ENCODE measurements at places on chromosomes 16 and 17. TPM values are rescaled to one million over a fixed set of nuclear protein-coding genes. Genes with fewer than 3 reads are reported as not detected.

- DNase-seq = no peak
Observed at GRCh38 chr17:45315648-45316433, 979 bp downstream of the MAP3K14 start.

GRCh38 chr16:84928679-84929420, 82.5 kb downstream of the ZDHHC7 start:
- DNase-seq = no peak

GRCh38 chr17:75634754-75635609, 1.7 kb downstream of the SMIM5 start:
- DNase-seq = no peak

CSF3 gene
- total RNA-seq = under 0.01 TPM

HSPB9 gene
- not detected for total RNA-seq

WNK4 gene
- under 0.01 TPM for total RNA-seq

- DNase-seq = no peak
Observed at GRCh38 chr17:43713494-43714162, 45.0 kb downstream of the SOST start.

DNA sequence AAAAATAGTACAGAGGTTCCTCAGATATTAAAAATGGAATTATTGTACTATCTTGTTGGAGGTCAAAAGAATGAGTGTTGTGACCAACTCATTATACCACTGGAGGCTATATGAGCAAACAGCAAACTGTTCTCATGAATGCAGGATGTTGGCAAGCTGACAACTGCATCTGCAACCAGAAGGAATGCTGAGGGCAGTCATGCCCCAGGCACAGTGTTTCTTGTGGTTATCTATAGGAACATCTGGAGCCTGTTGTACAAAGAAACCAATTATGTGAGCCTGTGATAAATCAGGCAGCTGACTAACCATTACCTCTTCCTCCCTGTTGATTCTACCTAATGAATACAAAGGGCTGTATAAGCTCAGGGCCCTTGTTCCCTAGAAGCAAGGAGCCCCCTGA, 2057.1 kb downstream of the TP53TG3F start:
- no peak for DNase-seq

MT1F gene
- total RNA-seq = 4.6 TPM

DNA sequence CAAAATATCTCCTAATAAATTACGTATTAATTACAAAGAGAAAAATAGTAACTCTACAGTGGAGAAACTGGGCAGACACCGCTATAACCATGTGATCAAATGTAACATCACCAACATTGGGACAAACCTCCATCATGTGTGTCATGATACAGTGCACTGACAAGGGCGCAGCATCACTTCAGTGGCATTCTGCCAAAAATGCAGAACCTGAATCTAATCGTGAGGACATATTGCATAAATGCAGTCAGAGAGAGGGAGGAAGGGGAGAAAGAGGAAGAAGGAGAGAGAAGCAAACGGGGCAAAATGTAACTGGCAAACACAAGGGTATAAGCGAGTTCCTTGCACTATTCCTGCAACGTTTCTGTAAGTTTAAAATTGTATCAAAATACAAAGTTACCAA, 74.2 kb upstream of the MARCHF10 start:
- DNase-seq = peak; percentile 47

NKD1 gene
- under 0.01 TPM for total RNA-seq

MYH8 gene
- not detected for total RNA-seq

GRCh38 chr16:24853169-24853824, 7.5 kb downstream of the SLC5A11 start:
- no peak for DNase-seq

DNA sequence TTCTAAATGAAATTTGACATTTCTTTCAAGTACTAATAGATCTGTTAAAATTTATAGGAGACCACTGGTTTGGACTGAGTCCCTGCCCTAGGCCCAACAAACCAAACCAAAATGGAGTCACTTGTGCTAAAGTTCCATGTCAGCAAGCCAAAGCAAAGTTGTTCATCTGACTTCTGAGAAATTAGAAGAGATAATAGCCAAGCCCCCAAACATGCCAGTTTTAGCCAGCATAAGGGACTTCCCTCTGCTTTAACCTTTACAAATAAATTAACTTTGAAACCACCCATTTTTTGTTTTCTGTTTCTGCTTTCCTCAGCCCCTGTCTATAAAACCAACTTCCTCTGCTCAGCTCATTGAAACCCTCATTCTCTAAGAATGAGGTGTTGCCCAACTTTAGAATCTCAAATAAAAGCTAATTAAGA, 18.9 kb downstream of the CDR2 start:
- no peak for DNase-seq

Data from hematopoietic multipotent progenitor cell (in vitro differentiated cells).